ENCODE measurements at places on chromosomes 5 and 9.

GRCh38 chr9:93522736-93523135 is 53.6 kb upstream of the PHF2 start:
- no peak for DNase-seq

- no peak for DNase-seq
These were observed 73.3 kb downstream of the NUDT12 start for GRCh38 chr5:103489307-103489706.

DNA sequence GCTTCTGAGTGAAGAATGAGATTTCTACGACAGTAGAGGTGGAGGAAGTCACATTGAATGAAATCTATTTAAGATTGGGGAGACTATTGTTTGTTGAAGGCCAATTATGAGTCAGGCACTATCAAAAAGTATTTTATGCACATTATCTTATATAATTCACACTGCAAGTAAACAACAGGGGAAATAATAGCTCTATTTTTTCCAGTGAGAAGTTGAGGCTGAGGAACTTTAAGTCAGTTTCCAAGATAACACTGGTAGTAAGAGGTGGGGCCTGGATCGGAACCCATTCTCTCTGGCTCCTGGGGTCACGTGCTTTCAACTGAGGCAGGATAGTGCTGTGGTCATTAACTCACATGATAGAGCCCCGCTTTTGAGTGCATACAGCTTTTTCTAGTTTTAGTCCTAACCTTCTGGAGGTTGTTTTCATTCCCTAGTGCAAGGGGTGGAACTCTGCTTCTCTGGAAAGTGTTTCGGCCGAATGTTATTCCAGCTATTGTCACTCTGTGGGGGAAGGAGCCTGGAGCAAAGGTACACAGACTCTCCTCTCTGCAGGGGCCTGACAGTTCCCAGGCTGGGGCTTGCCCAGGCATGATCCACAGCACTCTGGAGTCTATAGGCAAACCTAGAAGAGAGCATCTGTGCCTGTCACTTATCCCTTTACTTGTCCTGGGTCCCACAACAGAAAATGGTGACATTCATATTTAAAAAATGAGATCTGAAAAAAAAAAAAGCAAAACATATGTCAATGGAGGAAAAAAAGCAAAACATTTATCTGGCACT is 352.4 kb upstream of the ACTBL2 start:
- peak; percentile 20 for DNase-seq

GRCh38 chr5:137379555-137380286 is 119.4 kb downstream of the SPOCK1 start:
- no peak for DNase-seq

- no peak for DNase-seq
These were observed 1.1 kb upstream of the SSBP2 start for GRCh38 chr5:81751836-81752643.

DNA sequence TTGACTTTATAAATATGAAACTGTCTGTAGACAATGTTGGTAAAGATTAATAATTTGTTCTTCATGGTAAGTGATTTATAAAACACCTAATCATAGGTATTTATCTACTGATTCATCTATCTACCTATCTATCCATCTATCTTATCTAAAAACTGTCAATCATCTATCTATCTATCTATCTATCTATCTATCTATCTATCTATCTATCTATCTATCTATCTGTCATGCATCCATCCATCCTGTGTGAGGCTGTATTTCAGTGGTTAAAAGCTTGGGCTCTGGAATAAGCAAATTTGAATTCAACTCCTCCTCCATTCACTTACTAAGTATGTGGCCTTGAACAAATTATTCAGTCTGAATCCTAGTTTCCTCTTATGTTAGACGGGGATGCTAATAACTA is 161.9 kb upstream of the GNA14 start:
- DNase-seq = no peak

DNA sequence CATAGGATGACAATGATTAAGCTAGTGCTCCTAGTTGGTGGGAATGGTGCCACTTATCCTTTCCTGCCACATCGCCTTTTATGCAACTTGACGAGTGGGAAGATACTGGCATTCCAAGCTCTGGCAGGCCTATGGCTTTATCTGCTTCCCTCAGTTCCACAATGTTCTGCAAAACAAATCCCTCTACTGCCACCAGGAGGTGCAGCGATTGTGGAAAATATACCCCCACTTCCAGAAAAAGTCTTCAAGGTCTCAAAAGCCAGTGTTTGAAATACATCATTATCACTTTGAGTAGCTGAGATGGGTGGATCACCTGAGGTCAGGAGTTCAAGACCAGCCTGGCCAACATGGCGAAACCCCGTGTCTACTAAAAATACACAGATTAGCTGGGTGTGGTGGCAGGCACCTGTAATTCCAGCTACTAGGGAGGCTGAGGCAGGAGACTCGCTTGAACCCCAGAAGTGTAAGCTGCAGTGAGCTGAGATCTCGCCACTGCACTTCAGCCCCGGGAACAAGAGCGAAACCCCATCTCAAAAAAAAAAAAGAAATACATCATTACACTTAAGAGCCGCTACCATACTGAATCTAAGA is 3.4 kb downstream of the CLINT1 start:
- DNase-seq = peak; percentile 40

Measured in NCI-H510A treated with DMSO at 0.1 percent for 48 hours (cell line).